Heart right ventricle (tissue), 16 donors: ENCODE measurements at places on chromosomes 16 and 17. TPM values are rescaled to one million over a fixed set of nuclear protein-coding genes. Genes with fewer than 3 reads are reported as not detected.

DNA sequence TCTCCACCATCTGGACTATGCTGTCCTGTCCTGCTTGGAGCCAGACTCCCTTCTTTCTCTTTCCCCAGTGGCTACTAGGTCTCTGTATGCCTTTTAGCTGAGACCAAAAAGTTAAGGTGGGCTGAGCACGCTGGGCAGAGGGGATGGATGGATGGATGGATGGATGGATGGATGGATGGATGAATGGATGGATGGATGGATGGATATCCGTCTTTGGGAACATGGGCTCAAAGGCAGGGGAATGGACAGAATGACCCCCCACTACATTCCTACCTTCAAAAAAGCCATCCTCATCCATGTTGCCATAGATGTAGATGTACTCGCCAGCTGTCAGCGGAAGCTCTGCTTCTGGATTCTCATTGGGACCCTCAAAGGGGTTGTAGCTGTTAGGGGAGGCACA is 12.8 kb downstream of the TSPOAP1 start:
- no peak overlapping the region for H3K27ac ChIP-seq
- no peaks in the 10 kb centered on the region for H3K27me3 ChIP-seq
- DNase-seq, result no peak
- no peak overlapping the region for H3K4me3 ChIP-seq

ELAC2 gene
- total RNA-seq, result 69.2 TPM

DNA sequence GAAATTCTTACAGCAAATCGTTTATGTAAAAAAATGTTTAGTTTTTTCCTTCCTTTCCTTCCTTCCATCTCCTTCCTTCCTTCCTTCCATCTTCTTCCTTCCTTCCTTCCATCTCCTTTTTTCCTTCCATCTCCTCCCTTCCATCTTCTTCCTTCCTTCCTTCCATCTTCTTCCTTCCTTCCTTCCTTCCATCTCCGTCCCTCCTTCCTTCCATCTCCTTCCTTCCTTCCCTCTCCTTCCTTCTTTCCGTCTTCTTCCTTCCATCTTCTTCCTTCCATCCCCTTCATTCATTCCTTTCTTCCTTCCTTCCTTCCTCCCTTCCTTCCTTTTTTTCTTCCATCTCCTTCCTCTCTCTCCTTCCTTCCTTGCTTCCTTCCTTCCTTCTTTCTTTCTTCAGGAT is 22.7 kb downstream of the MYOCD start:
- no peak overlapping the region for H3K27ac ChIP-seq
- H3K4me1 ChIP-seq, result peaks cover 6% of the 10 kb centered on the region
- no peak overlapping the region for H3K4me3 ChIP-seq

GRCh38 chr16:1965396-1966001 is 873 bp upstream of the RPS2 start:
- peak overlapping the region; percentile 93 for H3K4me3 ChIP-seq

DNA sequence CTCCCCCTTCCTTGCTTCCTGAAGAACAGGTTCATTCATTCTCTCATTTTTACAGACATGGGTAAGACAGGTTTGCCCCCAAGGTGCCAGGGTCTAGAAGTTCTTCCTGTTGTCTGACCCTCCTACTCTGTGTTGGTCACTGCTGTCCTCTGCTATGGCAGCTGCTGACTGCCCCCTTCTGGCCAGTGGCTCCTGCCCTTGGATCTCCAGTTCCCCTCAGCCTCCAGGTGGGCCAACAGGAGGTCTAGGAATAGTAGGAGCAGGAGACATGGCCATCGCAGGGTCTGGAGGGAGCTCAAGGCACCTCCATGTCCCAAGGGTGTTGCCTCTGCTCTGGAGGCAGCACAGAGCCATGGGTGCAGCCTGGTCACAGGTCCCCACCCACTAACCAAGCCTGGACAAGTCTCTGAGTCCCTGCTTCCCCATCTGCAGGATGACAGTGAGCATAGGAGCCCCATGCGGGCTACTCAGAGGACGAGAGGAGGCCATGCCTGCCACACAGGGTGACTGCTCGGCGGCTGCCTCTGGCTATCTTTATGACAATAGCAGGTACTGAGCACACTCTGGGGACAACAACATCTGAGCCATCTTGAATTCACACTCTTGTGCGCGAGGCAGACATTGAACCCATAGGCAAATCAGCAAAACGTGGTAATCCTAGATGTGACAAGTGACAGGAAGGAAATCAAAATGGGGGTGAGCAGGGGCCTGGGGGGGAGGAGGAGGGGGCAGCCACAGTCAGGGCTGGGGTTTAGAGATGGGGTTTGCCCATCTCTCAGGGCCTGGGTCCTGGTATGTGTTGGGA is 27.0 kb upstream of the NXPH3 start:
- DNase-seq, result peak; percentile 64
- no peaks in the 10 kb centered on the region for H3K4me1 ChIP-seq
- H3K4me3 ChIP-seq, result no peak overlapping the region
- H3K27me3 ChIP-seq, result no peaks in the 10 kb centered on the region
